ENCODE measurements at places on chromosomes 7 and 10. TPM values are rescaled to one million over a fixed set of nuclear protein-coding genes. Genes with fewer than 3 reads are reported as not detected.
A peak's percentile ranks its signal among the peaks of the same experiment; 100 is the strongest.

Gene WEE2
- total RNA-seq = not detected

Gene FAM24B
- total RNA-seq = 2.2 TPM

GRCh38 chr7:66344166-66344565 lies 139.0 kb downstream of the TPST1 start:
- peak; percentile 48 for DNase-seq

GRCh38 chr10:32229170-32229569 lies 117.8 kb downstream of the EPC1 start:
- DNase-seq = no peak

DNA sequence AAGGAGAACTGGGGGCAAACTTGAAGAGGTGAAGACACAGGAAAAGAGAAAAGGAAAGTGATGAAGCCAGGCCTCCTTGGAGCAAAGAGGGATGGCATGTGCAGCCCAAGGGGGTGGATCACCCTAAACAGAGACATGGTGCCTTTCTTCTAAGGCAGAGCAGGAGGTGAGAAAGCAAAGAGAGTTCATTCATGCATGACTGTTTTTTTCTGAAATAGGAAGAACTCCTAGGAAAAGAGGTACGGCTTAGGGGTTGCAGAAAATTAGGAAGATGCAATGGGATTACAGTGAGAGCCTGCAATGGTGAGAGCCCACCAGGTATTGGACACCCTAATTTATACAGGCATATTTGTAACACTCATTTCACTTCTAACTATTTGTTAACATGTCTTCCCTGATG lies 15.9 kb downstream of the ITGB1 start:
- no peak for DNase-seq

Gene NEBL
- total RNA-seq = 0.05 TPM

DNA sequence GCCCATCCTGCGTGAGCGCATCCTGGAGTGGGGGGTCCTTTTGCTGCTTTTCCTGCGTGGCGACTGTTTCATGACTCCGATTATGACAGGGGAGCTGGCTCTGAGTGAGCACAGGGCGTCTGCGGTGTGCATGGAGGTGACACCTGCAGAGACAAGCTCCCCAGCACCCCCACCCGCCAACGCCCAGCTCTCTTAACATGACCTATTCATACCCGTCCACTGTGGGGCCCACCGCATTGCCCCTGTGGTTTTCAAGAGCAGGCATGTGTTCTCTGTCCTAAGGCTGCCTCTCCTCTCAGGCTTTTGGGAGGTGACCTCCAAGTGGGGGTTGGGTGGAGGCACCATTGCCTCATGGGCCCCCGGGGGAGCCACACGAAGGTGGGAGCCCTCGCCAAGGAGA lies 500.7 kb downstream of the TCERG1L start:
- no peak for DNase-seq

DNA sequence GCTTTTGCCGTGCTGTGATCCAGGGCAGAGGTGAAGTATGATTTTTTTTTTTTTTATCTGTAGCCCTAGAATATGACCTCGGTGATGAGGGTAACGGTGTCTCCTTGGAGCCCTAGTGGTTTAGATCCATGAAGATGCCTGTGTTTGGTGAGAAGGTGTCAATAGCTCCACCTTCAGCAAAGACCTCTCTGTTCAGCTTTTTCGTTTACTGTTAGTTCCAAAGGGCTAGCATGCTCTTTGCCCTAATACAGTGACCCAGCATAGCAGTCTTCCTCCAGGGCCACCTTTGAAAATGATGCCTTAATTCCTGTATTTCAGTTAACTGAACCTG lies 746 bp upstream of the MRPS16 start:
- DNase-seq = peak; percentile 12

DNA sequence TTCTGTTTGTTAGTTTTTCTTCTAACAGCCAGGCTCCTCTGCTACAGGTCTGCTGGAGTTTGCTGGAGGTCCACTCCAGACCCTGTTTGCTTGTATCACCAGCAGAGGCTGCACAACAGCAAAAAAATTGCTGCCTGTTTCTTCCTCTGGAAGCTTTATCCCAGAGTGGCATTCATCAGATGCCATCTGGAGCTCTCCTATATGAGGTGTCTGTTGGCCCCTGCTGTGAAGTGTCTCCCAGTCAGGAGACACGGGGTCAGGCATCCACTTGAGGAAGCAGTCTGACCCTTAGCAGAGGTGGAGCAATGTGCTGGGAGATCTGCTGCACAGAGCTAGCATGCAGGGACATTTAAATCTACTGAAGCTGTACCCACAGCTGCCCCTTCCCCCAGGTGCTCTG lies 26.7 kb upstream of the CROT start:
- DNase-seq = peak; percentile 16

DNA sequence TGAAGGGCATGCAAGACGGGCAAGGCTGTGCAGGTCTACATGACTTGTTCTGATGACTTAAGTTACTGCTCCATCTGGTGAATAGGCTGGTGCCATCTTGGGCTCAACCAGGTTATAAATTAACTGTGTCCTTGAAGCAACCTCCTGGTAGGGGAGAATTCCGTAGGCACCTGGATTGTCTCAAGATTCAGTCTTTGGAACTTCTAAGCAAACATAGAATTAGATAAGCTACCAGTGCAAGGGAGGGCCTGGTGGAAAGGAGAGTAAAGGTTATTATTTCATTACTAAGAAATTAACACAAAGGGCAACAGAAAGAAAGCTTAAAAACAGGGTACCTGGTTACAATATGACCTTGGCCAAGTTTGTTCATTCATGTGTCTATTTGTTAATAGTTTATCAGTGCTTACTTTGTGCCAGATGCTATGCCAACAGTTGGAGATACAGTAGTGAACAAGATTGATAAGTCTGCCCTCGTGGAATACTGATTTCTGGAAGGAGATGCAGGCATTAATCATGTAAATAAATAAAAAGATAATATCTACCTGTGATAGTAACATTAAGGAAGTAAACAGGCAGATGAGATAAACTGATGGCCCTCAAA lies 107.0 kb upstream of the PALS2 start:
- no peak for DNase-seq

Gene STEAP1
- total RNA-seq = 30.8 TPM

All from M059J (cell line).